ENCODE measurements at places on chromosomes 5 and 9.

DNA sequence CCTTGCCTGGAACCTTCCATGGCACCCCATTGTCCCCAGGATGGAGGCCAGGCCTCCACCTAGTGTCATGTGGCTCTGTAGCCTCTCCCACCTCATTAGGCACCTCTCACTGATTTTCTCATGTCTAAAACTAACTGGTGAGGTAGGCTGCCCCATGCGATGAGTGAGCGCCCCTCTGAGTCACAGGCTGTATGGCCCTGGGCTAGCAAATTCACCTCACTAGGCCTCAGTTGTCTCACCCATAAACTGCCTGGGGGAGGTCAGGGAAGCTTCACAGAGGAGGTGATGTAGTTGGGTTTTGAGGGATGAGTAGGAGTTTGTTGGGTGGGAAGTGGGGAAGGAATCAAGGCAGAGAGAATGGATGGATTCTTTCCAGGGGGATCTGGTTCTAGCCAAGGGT, 8.8 kb downstream of the RXRA start:
- DNase-seq: no peak

DNA sequence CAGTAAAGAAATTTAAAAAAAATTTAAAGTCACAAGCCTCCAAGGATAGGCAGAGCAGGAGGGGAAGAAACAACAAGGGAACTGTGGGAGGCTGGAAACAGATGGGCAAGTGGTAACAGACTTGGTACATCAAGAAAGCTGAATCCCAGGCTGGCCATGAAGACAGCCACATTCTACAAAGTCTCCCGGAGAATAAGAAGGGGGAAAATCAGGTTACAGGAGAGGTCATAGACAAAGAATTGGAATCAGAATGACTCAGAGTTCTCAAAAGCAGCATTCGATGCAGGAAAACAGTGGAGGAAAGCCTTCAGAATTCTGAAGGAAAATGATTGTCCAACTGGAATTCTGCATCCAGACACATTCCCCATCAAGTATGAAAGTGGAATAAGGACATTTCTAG, 129.7 kb downstream of the ADAMTS2 start:
- DNase-seq: no peak

DNA sequence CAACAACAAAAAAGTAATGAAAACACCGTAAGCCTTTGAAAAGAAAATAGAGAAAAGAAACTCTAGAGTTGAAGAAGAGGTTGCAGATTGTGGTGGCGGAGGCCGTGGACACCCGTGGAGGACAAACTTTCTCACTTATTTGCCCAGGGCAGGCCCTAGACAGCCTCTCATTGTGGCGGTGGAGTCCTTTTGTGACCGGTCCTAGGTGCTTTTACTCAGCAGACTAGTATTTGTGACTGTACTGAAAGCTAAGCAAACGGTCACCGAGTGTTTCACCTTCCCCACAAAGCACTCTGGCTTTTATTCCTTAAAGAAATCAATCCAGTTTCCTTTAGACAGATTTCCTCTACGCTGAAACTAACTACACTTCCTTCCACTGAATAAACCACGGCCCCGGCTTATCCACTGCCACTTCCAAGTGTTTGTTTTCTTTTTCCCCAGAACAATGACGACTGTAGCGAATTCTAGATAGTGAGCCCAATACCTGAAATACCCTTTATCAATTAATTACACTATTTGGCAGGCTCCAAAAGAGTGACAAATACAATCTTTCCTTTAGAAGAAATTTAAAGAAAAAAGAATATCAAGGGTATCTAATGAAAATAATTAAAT, 210.2 kb upstream of the TARS1 start:
- DNase-seq: no peak

DNA sequence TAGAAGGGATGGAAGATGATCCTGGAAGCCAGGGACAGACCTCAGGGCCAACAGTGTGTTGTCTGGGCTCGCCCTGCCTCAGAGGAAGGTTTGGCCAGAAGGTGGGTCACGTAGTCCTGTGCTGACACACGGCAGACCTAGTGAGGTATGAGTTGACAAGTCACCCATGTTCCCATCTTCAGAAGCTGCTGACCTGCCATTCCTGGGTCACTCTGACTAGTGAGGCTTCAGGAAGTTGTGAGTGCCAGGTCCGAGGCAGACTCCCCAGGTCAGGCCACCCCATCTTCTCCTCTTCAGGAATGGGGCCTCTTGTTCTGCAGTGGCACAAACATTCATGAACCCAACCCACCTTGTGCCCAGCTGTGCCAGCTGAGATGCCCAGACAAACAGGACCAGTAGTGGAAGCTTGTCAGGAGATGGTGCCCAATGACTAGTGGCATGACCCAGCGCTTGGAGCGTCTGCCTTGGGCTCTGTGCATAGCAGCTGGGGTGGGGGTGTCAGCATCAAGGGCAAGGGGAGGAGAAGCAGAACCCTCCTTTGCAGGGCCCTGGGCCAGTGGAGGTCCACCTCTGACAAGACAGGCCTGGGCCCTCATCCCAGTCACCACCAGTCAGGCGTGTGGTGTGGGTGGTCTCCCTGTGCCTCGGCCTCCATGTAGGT, 16.8 kb upstream of the ANGPTL2 start:
- DNase-seq: no peak

Measured in mucosa of descending colon (tissue), 3 donors.